Pulmonary artery endothelial cell (primary cell): ENCODE measurements at places on chromosomes 16 and 17. TPM values are rescaled to one million over a fixed set of nuclear protein-coding genes. Genes with fewer than 3 reads are reported as not detected.

The KRT33A gene
- total RNA-seq: not detected in 2 replicates

GRCh38 chr17:6914711-6915110, 81.1 kb upstream of the ALOX12 start:
- no peak for DNase-seq

- no peak for DNase-seq
Observed at GRCh38 chr16:53093162-53093744, 38.5 kb downstream of the CHD9 start.

The CDT1 gene
- total RNA-seq: 9.4 and 9.9 TPM in 2 replicates
